ENCODE measurements at places on chromosomes 4 and X.

DNA sequence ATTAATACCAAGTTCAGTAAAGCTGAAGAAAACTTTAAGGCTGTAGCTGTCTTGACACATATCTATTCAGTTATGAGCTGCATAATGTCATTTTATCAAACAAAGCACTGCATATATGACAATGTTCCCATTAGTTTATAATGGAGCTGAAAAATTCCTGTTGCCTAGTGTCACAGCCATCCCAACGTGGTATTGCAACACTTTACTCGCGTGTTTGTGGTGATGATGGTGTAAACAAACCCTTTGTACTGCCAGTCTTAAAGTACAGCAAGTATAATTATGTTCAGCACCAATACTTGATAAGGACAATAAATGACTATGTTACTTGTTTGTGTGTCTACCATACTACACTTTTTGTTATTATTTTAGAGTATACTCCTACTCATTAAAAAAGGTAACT is 1415.6 kb upstream of the PCDH7 start:
- DNase-seq, result no peak

GRCh38 chr4:151569650-151570049 is 160.7 kb downstream of the FHIP1A start:
- DNase-seq, result no peak

- DNase-seq, result no peak
Observed at GRCh38 chr4:152972821-152973628, 36.9 kb downstream of the FHDC1 start.

DNA sequence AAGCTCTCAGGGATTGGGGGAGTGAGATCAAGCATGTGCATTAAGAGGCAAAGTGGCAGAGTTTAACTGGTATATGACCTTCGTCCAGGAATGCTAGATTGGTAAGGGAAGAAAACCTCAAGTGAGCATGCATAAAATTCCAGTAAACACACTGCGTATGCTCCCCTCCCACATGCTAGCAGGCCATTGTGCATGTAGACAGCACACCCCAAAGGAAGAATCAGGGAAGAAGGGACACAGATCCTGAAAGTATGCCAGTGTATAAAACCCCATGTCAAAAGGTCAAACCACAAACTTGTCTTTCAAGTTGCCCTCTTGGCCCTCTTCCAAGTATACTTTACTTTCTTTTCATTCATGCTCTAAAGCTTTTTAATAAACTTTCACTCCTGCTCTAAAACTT is 405.2 kb upstream of the CNKSR2 start:
- DNase-seq, result no peak

DNA sequence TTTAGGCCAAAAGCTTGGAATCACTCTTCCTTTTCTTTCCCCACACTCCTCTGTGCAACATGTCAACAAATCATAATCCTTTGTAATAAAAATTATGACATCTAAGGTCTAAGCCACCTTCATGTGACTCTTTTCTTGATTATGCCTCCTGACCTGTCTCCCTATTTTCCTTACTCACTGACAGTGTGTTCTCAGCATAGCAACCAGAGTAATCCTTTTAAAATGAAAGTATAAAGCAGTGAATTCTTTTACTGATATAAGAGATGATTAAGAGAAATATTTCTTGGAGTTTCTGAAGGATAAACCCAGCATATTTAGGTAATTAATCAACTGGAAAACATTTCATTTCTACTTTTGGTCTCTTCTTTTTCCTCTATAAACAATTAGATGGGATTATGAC is 44.7 kb downstream of the USO1 start:
- DNase-seq, result no peak

DNA sequence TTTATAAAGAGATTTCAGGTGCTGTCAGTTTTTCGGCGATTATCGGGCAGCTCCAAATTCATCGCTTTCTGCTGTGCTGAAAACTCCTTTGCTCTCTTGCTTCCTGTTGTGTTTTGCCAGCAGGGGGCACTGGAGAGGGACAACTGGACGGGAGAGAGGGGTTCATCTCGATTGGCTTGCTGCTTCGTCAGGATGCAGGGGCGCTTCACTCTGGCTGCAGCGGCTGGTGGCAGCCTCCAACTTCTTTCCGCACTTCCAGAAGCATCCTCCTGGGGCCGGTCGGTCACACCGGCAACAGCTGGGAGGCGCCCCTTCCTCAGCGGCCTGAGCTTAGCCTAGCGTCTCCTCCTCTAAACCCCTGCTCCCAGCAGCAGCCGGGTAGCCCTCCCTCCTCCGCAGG is 29.5 kb downstream of the MSL3 start:
- peak; percentile 53 for DNase-seq

- DNase-seq, result no peak
Observed at GRCh38 chr4:99986792-99987191, 36.7 kb upstream of the H2AZ1 start.

GRCh38 chr4:54066718-54067129 is 2.3 kb upstream of the CHIC2 start:
- no peak for DNase-seq

GRCh38 chrX:72141372-72142004 is 9.8 kb upstream of the RTL5 start:
- peak; percentile 6 for DNase-seq

Data from stimulated activated naive CD4-positive, alpha-beta T cell treated with Interleukin-2 at 50 U/mL for 16 hours (primary cell).